ENCODE measurements at places on chromosomes 1 and 21.

- no peak for DNase-seq
These were observed 11.0 kb downstream of the PLEKHA6 start for GRCh38 chr1:204348722-204349121.

GRCh38 chr1:30083800-30084464, 639.5 kb downstream of the MATN1 start:
- DNase-seq, result no peak

- DNase-seq, result no peak
These were observed 561 bp downstream of the SLC26A9 start for GRCh38 chr1:205942631-205943159.

GRCh38 chr1:199929556-199929955, 98.0 kb upstream of the NR5A2 start:
- no peak for DNase-seq

- no peak for DNase-seq
These were observed 84.4 kb downstream of the PCNX2 start for GRCh38 chr1:233211106-233211505.

DNA sequence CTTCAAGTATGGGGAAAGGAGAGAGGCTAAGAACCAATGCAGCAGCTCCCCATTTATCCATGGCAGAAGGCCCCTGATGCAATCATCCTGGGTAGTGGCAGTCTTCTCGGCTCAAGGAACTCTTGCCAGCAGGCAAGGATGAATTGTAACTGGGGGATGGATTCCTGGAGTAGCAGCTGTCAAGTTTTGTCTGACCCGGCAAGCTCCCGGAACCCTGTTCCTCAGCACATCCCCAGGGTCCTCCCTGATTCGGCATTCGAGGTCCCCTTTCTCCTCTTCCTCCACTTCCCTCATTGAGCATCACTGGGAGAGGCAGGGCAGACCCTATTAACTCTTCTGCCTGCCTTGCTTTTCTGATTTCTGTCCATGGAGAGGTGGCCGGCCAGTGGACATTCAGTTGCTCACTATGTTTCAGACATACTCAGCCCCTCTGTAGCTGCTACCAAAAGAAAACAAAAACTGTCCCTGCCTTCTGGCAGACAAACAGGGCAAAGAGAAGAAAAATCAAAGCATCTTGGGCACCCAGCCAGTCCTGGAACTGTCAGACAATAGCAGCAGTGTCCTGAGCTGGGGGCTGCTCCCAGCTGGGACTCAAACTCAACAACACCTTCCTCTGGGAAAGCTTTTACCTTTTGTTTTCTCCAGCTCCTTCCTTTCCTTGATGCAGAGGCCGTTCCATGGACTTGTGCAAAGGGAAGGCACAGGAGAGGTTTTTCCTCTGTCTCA, 5.6 kb upstream of the PTCH2 start:
- no peak for DNase-seq

- DNase-seq, result no peak
These were observed 1.6 kb downstream of the C1orf141 start for GRCh38 chr1:67133177-67133576.

DNA sequence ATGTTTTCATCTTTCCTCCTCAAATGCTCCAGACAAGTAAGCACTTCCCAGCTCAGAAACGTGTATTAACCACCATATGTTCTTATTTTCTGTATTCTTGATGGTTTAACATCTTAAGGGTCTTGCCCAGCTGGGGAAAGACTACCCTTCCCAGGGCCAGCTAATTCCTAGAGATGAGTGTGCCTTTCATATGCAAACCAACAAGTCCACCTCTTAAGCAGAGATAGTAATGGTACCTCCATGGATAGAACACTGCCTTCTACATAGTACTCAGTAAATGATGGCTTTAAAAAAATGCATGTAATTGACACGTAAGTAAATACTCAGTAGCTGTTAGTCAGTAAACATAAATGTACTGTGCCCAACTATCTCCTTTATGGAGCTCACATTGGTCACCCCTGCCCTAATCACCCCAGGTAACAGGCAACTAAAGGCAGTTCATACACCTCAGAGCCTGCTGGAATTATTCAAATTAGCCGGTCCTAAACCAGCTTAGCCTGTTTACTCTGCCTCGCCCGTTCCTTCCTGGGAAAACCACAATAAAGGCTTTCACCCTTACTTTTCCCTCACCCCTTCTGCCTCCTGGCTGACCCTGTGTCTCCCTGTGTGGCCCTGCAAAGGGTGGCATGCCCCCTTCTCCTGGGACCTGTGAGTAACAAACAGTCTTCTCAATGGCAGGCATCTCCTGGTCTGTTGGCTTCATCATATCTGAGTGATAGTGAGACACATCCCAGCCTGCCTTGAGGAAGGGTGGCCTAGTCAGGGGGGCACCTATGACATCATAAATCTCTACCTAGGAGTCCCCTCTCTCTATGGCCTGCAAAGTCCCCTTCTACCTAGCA, 40.1 kb upstream of the KLHDC7A start:
- no peak for DNase-seq

DNA sequence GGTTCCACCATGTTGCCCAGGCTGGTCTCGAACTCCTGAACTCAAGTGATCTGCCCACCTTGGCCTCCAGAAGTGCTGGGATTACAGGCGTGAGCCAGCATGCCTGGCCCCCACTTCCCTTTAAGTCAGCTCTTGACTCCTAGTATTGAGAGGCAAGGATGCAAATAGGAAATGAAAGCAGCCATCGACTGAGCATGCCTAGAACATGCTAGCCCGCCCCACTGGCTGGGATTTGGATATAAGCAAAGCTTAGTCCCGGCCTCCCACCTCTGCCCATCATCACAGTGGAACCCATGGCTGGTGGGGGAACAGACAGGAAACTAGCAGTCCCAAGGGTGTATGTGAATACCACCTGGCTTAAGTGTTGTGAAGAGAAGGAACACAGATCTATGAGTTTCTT, 10.5 kb downstream of the C1orf167 start:
- DNase-seq, result no peak

DNA sequence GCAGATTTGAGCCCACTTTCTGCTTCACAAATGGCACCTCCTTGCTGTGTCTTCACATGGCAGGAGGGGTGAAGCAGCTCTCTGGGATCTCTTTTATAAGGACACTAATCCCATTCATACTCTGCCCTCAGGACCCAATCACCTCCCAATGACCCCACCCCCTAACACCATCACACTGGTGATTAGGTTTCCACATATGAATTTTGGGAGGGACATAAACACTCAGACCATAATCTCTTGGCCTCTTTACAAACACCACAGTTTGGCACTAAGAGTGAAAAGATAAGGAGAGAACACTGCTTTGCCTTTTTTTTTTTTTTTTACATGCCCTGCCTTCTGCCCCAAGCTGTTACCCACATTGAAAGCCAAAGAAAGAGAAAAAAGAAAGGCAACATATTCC, 166.2 kb upstream of the NFIA start:
- no peak for DNase-seq

- DNase-seq, result no peak
These were observed 9.4 kb upstream of the PLEKHA6 start for GRCh38 chr1:204368996-204369726.

Measured in stimulated activated CD4-positive, alpha-beta T cell treated with anti-CD3 and anti-CD28 coated beads, Interleukin-1b, Interleukin-23, amount 100 ng/mL, for 1 hour (primary cell).